ENCODE measurements at places on chromosomes 3 and 15.

- DNase-seq: no peak
These were observed 10.0 kb downstream of the RBP2 start for GRCh38 chr3:139466360-139466759.

GRCh38 chr3:187975561-187976364, 178.2 kb upstream of the LPP start:
- no peak for DNase-seq

- DNase-seq: no peak
These were observed 23.3 kb downstream of the CFAP161 start for GRCh38 chr15:81157195-81157938.

DNA sequence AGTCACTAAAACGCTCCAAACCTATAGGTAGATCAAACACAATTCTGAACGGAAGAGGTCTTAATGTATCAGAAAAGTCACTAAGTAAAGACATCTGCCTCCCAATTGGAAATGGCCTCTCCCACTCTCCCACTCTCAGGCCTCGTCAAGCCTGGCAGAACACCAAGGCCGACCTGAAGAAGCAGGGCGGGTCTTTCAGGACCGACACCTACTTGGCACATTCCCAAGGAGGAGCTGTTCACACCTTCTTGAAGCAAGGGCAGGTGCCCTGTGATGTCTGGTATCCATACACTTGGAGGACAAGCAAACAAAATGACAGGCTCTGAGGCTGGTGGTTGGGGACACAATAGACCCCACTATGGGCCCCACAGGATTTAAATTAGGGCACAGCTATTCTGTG, 30.0 kb downstream of the XXYLT1 start:
- DNase-seq: no peak

DNA sequence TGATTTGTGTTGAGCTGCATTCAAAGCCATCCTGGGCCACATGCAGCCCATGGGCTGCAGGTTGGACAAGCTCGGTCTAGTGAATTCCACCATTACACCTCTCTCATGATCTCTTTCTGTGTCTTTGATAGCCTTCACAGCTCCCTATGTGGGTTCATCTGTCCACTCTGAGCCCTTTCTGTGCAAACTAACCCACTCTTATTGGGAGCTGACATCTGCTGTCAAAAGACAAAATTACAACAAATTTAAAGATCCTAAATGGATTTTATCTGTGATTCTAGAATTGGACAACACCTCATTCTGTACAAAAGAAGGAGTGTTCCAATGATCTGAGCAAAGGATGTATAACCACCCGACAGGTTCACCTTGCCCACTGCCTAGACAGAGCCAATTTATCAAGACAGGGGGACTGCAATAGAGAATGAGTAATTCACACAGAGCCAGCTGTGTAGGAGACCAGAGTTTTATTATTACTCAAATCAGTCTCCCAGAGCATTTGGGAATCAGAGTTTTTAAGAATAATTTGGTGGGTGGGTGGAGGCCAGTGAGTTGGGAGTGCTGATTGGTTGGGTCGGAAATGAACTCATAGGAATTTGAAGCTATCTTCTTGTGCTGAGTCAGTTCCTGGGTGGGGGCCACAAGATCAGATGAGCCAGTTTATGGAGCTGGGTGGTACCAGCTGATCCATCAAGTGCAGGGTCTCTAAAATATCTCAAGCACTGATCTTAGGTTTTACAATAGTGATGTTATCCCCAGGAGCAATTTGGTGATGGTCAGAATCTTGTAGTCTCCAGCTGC, 2.6 kb upstream of the XYLB start:
- no peak for DNase-seq
